ENCODE measurements at places on chromosomes 12 and 14.

DNA sequence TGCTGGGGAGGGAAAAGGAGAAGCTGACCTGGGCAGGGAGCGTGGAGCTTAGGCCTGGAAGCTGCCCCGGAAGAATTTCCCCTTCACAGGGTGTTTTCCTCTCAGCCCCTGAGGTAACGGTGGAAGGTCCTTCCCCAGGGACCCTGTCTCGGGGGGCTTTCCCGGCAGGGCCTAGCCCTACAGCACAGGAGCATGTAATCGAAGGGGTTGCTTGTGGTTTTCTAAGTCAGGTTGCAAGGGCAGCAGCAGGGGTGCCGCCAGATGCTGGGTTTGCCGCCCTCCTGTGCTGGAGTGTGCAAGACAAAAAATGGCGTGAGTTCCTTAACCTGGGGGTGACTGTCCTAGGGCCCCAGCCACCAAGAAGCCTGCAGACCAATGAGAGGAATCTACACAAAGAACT, 1.6 kb upstream of the KRT74 start:
- no peak for DNase-seq

GRCh38 chr12:100624571-100624970, 51.1 kb downstream of the GAS2L3 start:
- no peak for DNase-seq

DNA sequence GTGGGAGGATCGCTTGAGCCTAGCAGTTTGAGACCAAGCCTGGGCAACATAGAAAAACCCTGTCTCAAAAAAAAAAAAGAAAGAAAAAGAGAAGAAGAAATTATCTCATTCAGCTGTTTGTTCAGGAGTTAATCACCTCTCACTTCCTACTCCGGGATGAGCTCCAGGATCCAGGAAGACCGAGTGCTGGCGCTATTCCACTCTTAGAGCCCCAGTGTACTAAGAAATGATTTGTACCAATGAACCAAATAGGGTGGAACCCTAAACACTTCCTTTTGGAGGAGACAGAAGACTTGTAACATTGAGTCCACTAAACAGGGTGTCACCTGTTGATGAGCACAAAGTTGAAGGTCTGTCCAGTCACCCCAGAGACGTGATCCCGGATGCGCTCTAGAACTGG, 3.6 kb downstream of the ALKBH2 start:
- no peak for DNase-seq

DNA sequence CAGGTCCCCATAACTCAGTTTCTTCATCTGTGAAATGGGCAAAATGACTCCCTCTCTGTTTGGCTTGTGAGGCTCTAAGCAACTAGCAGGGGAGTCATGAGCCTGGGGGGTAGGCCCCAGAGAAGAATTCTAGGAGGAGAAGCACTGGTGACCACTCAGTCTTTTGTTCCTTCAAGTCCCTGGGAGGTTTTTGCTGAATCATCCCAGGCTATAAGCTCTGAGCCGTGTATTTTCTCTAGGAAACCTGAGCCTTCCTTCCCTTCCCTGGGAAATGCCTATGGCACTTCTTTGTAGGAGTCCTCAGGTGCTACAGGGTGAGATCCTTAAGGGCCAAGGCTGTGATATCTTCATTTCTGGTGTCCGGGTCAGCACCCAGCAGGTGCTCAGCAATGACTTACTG, 4.5 kb downstream of the RPH3A start:
- no peak for DNase-seq

GRCh38 chr12:107779077-107779831, 4.8 kb downstream of the ASCL4 start:
- DNase-seq = no peak

DNA sequence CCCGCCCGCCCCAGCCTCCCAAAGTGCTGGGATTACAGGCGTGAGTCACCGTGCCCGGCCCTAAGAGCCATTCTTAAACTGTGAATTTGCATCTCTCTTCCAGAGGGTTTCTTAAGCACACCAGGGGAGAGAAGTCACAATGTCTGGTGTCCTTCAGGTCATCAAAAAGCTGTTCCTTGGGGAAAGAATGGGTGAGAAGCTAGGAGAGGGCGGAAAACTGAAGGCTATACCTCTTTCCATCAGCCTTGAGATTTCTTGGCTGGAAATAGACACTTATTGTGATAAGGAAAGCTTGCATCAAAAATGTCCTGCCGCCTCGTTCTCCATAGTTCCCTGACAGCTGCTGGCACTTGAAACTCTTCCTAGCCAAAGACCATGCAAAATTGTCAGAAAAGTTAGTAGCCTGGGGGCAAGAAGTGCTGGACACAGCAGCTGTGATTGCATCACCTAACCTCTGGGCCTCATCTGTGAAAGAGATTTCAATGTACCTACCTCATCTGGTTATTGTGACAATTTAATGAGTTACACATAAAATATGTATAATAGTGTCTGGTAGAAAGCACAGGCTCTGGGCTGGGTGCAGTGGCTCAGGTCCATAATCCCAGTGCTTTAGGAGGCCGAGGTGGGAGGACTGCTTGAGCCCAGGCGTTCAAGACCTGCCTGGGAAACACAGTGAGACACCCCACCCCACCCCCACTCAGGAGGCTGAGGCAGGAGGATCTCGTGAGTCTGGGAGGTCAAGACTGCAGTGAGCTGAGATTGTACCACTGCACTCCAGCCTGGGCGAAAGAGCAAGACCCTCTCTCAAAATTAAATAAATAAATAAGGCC, 9.7 kb upstream of the UBC start:
- no peak for DNase-seq

DNA sequence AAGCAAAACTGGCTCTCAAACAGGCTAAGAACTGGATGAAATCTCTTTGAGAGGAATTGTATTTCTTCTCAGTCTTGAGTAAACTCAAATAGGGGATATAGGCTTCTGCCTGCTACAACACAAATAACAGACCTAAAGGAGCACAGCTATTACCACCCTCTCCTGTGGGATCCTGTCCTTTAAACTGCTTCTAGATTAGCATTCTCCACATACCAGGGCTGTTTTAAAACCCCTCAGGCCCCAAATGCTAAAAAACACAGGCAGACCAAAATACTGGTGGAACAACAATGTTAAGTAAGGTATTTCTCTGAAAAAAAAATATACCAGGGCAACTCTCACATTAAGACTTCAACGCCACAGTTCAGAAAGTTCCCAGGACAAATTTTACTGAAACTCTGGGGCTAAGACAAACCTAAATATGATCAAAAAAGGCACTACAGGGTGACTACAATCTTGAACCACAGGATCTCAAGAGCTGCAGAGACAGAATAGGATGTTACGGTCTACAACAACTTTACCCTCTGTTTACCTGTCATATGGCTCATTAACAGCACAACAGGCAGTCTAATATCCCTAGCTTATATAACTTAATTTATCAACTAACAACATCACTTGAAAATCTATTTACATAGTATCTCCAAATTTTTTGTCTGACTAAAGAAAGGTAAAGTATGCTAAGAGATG, 7.2 kb downstream of the CPNE8 start:
- no peak for DNase-seq

- DNase-seq = no peak
These were observed 28.1 kb downstream of the CBX5 start for GRCh38 chr12:54251667-54252284.

- no peak for DNase-seq
These were observed 74.8 kb downstream of the GRIP1 start for GRCh38 chr12:66603981-66604479.

GRCh38 chr12:42957561-42958290, 368.2 kb upstream of the PRICKLE1 start:
- DNase-seq = no peak

- DNase-seq = no peak
These were observed 43.4 kb upstream of the SPTLC2 start for GRCh38 chr14:77659831-77660230.

- no peak for DNase-seq
These were observed 280.9 kb downstream of the LRIG3 start for GRCh38 chr12:58639318-58639934.

DNA sequence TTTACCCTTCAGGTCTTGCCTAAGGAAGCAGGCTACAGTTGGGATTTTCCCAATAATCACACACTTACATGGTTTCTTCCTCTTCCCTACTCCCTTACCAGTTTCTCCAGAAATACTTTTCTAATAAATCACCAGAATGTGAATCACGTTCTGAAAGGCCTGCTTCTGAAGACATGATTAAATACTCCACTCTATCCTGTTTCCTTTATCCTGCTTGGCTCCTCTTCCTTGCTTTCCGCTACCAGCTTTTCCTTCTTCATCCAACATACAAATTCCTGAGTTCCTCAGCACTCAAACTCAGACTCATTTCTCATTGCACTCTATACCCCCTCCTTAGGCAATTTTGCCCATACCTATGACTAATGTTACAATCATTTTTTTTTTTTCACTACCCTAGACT, 118.3 kb downstream of the MGAT4C start:
- no peak for DNase-seq

DNA sequence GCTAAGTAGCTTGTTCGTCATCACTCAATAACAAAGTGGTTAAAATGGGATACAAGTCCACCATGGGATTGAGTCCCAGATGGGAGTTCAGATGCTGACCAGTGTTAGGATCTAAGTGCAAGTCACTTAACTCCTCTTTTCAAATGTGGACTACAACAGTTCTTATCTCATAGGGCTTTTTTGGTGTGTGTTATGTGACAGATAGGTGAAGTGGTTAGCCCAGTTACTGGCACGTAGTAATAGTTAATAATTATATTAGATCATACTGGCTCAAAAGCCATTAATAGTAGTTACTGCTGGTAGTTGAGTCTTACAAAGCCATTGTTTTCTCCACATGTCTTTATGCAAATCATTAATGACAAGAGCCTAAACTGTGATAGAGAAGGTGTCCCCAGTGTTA, 73.2 kb downstream of the RCOR1 start:
- no peak for DNase-seq

- DNase-seq = peak; percentile 76
These were observed 2.1 kb upstream of the ARID2 start for GRCh38 chr12:45727301-45727979.

DNA sequence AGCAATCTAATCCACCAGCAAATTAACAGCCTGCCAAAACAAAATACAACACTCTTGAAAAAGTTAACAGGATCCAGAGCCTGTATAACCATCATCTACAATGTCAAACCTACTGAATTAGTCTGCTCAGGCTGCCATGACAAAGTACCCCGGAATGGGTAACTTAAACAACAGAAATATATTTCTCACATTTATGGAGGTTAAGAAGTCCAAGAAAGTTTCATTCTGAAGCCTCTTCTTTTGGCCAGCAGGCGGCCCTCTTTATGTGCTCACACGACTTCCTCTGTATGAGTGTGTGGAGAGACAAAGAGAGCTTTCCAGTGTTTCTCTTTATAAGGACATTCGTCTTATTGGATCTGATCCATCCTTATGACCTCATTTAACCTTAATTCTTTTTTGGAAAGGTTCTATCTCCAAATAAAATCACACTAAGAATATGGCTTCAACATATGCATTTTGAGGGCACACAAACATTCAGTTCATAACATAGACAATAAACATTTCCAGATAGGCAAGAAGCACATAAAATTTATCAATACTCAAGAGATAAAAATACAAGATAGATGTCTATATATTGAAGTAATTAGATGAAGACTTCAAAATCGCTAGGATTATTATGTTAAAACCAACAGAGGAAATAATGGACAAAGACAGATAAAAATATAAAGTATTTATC, 5.9 kb upstream of the RERG start:
- DNase-seq = no peak

DNA sequence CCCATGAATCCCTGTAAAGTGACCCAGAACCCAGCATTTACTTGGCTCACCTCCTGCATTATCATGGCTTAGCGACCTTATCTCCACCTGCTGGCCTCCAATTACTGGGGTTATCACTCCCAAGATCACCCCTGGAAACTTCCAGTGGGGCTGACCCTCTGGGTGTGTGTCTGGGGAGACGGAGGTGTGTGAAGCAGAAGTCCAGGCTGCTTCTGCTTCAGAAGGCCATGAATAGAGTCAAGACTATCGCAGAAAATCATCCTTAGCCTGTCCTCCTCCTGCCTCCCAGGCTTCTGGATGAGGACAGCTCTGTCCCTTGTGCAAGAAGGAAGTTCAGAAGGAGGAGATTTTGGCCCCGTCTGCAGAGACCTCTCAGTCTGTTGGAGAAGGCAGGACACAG, 408 bp upstream of the KRT72 start:
- DNase-seq = no peak

DNA sequence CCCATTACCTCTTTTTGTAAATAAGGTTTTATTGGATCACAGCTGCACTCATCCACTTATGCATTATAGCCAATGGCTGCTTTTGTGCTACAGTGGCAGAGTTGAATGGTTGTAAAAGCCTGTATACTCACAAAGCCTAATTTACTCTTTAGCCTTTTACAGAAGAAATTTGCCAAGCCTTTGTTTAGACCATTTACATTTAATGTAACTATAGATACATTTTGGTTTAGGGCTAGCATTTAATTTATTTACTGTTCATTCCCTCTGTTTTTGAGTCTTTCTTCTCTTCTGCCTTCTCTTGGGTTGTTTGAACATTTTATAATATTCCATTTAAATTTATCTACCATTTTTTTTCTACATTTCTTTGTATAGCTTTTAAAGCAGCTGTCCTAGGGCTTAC, 217.1 kb upstream of the AMIGO2 start:
- no peak for DNase-seq

GRCh38 chr14:72736308-72736707, 157.6 kb downstream of the DPF3 start:
- no peak for DNase-seq

DNA sequence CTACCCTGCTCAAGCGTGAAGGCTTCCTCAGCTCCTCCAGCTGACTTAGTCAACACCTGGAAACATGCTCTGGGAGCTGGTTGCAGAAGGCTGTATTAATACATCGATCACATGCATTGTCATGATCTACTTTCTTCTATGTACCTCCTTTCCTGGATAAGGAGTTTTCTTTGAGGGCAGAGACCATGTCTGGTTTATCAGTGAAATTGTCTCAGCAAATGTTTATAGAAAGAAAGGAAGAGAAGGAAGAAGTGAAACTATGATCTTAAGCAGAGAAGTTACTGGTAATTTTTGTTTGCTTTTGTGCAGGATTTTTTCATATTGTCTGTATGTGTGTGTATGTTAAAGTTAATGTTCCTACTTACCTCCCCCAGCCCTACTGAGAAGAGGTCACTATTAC, 4.5 kb downstream of the DYRK4 start:
- no peak for DNase-seq

DNA sequence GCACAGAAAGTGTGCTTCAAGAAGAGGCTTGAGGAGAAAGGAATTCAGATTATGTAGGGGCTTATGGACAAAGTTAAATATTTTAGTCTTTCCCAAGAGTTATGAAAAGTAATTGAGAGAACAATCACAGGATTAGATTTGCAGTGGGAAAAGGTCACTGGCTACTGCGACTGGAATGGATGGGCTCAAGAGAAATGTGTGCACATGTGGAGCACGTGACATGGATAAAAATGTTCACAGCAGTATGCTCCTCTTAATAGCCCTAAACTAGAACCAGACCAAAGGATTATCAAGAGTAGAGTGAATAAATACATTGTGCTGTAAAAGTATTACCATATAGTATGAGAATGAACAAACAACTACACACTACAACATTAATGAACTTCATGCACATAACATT, 78.1 kb downstream of the ABCD2 start:
- no peak for DNase-seq

GRCh38 chr14:73467377-73467776, 9.0 kb upstream of the NUMB start:
- peak; percentile 71 for DNase-seq

GRCh38 chr12:80494836-80495235, 50.8 kb downstream of the PTPRQ start:
- DNase-seq = no peak

All from stimulated activated CD4-positive, alpha-beta T cell treated with anti-CD3 and anti-CD28 coated beads, Interleukin-2, amount 100 ng/mL, for 4 hours (primary cell).